LNCaP clone FGC (cell line): ENCODE measurements at places on chromosomes 5 and 9.

- no peak for DNase-seq
Observed at GRCh38 chr5:122751293-122751782, 23.5 kb upstream of the SNX2 start.

DNA sequence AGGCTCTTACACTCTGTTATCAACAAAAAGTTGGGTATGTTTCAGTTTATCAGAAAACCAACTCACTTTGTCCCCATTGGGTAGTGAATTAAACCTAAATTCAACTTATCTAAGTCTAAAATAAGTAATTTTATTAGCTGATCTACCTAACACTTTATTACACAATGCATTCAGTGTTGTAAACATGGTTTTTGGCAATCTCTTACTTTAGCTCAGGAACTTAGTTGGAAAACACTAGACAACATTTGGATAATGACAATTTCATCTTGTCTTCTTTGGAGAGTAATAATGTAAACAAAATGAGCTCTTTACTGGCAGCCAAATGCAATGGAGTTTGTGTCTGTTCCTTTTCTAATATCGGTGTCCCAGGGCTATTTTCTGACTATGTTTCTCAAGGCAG, 33.0 kb downstream of the FGF10 start:
- no peak for DNase-seq

GRCh38 chr5:174147551-174147950, 102.0 kb downstream of the NSG2 start:
- DNase-seq = no peak

DNA sequence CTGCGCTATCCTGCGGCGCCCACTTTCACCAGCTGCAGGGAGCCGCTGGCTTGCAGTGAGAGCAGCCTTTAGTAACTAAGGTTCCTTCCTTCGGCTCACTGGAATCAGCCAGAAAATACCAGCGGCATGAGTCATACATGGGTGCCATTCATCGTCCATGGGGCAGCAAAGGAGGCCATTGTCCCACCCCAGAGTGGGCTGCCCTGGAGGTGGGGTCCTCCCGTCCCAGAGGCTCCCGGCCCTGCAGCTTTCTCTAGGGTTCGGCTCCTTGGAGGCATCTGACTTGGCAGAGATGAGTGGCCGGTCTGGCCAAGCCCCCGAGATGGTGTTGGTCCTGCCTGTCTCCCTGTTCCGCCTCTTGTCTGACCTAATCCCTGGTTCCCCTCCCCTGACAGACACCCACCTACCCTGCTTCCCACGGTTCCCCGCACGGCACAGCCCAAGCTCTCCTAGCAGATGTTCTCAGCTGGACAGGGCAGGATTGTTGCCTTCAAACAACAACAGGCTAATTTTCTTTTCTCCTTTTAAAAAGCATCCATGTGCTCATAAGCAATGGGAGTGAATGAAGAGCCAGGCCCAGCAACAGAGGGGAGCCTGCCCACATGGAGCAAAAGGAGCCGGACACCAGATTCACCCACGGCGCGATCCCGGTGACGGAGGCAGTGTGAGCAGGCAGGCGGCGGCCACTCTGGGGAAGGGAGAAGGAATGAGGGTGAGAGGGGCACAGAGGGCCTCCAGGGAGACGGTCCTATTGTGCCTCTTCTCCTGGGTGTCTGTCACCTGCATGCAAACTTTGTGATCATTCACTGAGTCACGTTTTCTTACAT, 97.0 kb upstream of the COL5A1 start:
- no peak for DNase-seq

- no peak for DNase-seq
Observed at GRCh38 chr5:83548581-83548980, 77.0 kb downstream of the VCAN start.

DNA sequence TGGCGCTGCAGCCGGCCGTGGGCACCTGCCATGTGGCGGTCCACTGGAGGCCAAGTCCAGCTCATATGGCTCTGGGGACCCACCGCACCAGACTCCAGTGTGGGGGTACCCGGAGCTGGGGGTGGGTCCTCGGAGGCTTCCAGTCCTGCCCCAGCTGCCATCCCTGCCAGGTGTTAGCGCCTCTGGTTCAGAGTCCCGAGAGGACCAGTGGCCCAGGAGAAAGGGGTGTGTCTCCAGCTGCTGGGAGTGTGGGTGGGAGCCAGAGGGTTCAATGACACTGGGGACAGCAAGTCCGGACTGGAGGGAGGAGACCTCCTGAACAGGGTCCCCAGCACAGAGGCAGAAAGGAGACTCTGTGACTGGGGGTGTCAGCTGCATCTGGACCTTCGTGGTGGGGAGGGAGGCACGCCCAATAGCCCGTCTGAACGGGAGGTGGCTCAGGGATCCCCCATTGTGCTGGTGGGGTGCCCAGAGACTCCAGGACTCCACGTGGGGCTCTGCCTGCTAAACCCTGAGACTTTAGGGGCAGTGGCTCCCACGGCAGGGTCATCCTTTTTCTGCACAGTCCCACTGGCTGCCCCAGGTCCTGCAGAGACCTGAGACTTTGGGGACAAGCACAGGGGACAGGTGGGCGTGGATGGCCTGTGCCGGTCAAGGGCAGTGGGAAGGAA, 2.4 kb upstream of the AHRR start:
- DNase-seq = no peak

DNA sequence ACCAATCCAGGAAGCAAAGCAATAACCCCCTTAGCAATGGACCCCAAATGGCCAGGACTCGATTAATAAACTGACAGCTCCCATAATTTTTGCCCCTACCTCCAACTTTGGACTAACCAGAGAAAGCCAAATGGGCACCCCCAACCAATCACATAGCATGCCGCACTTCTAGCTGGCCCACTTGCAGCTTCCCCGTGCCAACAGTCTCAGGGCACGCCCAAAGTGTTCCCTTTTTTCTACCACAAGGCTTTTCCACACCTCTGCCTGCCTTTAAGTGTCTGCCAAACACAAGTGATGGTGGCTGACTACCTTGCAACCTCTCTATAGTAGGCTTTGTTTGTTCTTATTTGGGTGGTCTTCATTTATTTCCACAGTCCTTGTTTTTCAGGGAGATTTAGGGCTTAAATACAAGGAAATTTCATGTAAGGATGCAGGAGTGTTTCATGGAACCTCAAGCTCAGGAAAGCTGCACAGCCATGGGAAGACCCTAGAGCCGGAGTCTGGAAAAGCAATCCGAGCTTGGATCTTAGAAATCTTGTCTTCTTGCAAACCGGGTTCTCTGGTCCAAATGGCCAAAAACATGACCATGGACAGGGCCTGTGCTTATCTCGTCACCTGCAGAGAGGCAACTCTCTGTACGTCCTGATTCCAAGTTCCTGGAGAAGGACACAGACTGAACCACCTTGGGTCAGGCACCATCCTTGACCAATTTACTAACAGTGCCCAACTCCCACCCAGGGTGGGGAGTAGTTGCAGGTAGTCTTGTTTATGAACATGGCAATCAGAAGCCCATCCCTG, 89.2 kb downstream of the THBS4 start:
- no peak for DNase-seq

GRCh38 chr9:136333486-136333885, 6.1 kb downstream of the GPSM1 start:
- DNase-seq = no peak

DNA sequence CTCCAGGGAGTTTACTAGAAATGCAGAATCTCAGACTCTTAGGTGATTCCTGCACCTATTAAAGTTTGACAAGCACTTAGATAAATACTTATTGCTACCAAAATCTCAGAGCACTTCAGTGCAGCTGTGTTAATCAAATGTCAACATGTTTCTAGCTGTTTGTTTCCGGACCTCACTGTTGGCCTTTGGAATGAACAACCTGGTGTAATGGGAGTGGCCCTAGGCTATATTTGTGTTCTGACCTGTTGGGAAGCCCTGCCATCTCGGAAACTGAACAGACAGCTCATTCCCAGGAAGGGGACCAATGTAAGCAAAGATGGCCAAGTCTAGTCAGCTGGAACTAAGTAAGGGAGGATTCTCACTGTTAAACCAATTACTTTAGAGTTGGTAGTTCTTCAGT, 145.0 kb upstream of the SLC28A3 start:
- DNase-seq = peak; percentile 92

- DNase-seq = no peak
Observed at GRCh38 chr5:100576217-100576751, 41.1 kb downstream of the FAM174A start.

- no peak for DNase-seq
Observed at GRCh38 chr9:128556926-128557634, 4.7 kb downstream of the SPTAN1 start.

- no peak for DNase-seq
Observed at GRCh38 chr9:3824581-3824980, 298.8 kb upstream of the RFX3 start.

- DNase-seq = no peak
Observed at GRCh38 chr5:153903321-153903720, 135.4 kb downstream of the FAM114A2 start.

DNA sequence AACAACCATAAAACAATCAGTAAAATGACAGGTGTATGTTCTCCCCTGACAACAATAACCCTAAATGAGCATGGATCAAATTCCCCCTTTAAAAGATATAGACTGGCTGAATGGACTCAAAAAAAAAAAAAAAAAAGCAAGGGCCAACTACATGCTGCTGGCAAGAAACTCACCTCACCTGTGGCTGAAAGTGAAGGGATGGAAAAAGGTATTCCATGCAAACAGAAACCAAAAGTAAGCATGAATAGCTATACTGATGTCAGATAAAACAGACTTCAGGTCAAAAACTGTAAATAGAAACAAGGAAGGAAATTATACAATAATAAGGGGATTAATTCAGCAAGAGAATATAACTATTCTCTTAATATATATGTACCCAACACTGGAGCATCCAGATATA, 54.2 kb upstream of the SSBP2 start:
- DNase-seq = no peak

GRCh38 chr9:86613943-86614342, 259.7 kb upstream of the TUT7 start:
- DNase-seq = no peak

DNA sequence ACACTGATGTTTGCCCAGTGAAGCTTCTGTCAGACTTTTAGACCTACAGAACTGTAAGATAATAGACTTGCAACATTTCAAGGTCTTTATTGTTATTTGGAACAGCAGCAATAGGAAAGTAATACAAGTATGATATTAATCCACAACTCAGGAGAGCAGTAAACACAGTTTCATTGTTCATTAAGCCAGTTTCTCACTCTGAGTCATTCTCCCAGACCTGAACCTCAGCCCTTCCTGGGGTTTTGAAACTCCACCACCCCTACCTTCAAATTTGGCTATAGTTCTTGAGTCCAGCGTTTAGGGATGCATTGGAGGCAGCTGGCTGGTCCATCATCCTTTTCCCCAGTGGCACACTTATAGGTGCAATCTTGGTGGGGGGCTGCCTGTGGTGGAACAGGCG, 203.2 kb downstream of the RAB3C start:
- DNase-seq = no peak

GRCh38 chr9:18143073-18143745, 330.7 kb upstream of the ADAMTSL1 start:
- no peak for DNase-seq

DNA sequence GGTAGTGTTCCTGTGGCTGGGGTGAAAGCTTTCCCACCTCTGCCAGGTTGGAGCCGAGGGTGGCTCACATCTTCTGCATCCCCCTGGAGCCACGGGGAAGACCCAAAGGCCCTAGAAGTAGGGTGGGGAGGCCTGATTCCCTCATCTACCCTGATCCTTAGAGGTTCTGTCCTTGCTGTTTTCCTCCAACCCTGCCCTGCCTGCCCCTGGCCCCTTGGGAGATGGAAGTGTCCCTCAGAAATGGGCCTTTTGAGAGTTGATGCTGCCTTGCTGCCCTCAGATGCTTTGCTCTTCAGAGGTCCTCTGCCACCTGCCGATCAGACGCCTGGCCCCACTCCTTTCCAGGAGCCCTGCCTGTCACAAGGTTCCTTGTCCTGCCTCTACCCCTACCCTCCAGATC, 6.3 kb downstream of the CCL19 start:
- no peak for DNase-seq
